ENCODE measurements at places on chromosomes 7 and 10.

GRCh38 chr10:99123851-99124250 is 111.8 kb downstream of the HPSE2 start:
- H3K27me3 ChIP-seq, result no peaks in the 10 kb centered on the region
- H3K36me3 ChIP-seq, result no peaks in the 10 kb centered on the region
- no peak overlapping the region for H3K27ac ChIP-seq
- no peak overlapping the region for H3K4me3 ChIP-seq
- no peaks in the 10 kb centered on the region for H3K4me1 ChIP-seq
- no peak for DNase-seq

- H3K36me3 ChIP-seq, result no peaks in the 10 kb centered on the region
- peaks cover 4% of the 10 kb centered on the region for H3K4me1 ChIP-seq
- no peak overlapping the region for H3K4me3 ChIP-seq
- no peak overlapping the region for H3K27ac ChIP-seq
- DNase-seq, result no peak
These were observed 106.3 kb downstream of the SLIT1 start for GRCh38 chr10:97079448-97079847.

GRCh38 chr7:30563326-30563942 is 31.2 kb upstream of the GARS1 start:
- DNase-seq, result no peak
- H3K36me3 ChIP-seq, result no peaks in the 10 kb centered on the region
- no peak overlapping the region for H3K4me3 ChIP-seq
- peaks cover 4% of the 10 kb centered on the region for H3K4me1 ChIP-seq

DNA sequence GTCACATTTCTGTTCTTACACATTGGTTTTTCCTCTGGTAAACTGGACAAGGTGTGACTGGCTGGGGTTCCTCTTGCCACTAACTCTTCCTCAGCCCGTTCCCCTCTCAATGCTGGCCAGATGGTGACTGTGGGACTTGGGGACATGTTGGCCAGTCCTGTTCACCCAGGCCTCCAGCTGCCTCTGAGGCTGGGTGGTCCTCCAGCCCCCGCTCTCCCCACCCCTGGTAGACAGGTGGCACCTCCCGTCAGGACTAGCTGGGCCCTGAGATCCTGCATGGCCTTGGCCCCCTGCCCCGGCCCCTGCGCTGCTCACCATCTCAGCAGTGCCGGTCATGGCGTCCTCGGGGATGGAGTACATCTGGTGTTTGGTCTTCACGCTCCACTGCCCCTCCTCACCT is 10.8 kb upstream of the MYL7 start:
- no peaks in the 10 kb centered on the region for H3K36me3 ChIP-seq
- H3K4me3 ChIP-seq, result no peak overlapping the region
- H3K27ac ChIP-seq, result no peak overlapping the region
- H3K27me3 ChIP-seq, result no peaks in the 10 kb centered on the region
- no peaks in the 10 kb centered on the region for H3K4me1 ChIP-seq

DNA sequence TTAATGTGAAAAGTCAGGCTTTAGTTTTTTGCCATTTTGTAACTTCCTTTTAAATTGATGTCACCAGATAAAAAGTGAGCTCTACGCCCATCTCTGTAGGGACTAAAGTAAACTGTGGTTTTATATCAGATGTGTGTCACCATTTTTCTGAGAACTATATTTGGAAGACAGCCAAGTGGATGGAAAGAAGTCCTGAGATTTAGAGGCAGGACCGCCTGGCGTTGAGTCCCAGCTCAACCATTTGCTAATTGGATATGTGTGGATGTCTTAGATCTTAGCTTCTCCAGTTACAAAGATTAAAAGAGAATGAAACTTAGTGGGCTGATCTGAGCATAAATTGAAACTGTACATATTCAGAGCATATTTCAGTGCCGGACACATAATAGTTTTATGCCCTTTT is 691.6 kb upstream of the CELF2 start:
- no peak for DNase-seq
- H3K27me3 ChIP-seq, result no peaks in the 10 kb centered on the region
- H3K4me3 ChIP-seq, result no peak overlapping the region
- H3K36me3 ChIP-seq, result no peaks in the 10 kb centered on the region
- H3K4me1 ChIP-seq, result no peaks in the 10 kb centered on the region
- no peak overlapping the region for H3K27ac ChIP-seq

GRCh38 chr7:48466713-48467112 is 295.5 kb downstream of the ABCA13 start:
- H3K4me1 ChIP-seq, result no peaks in the 10 kb centered on the region
- H3K4me3 ChIP-seq, result no peak overlapping the region
- DNase-seq, result peak; percentile 48
- no peaks in the 10 kb centered on the region for H3K36me3 ChIP-seq
- no peak overlapping the region for H3K27ac ChIP-seq

DNA sequence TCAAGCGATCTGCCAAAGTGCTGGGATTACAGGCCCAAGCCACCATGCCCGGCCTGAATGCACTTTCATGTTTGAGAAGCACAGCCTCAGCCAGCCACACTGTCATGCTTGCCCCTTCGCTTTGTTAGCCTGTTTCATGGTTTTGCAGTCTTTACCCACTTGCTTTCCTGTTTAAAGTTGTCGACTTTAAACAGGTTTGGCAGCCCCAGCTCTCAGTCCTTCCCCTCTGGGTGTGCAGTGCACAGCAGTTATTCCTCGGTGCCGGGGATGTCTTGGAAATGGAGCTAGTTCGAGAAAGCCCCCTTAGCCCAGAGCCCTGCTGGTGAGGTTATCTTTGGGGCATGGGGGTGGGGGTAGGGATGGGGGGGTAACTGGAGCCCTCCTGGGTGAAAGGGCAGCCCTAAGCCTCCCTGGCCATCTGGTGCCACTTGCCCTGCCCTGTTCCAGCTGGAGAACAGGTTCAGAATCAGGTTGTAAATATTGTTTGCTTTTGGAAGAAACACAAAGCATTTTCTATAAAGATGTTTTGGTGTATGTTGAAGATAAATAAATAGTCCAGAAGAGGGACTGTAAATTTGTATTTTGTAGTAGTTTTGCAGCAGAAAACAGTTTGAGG is 14.8 kb downstream of the TSPAN14 start:
- H3K27ac ChIP-seq, result no peak overlapping the region
- H3K4me3 ChIP-seq, result no peak overlapping the region
- no peak for DNase-seq
- H3K27me3 ChIP-seq, result no peaks in the 10 kb centered on the region
- peaks cover 44% of the 10 kb centered on the region for H3K4me1 ChIP-seq

DNA sequence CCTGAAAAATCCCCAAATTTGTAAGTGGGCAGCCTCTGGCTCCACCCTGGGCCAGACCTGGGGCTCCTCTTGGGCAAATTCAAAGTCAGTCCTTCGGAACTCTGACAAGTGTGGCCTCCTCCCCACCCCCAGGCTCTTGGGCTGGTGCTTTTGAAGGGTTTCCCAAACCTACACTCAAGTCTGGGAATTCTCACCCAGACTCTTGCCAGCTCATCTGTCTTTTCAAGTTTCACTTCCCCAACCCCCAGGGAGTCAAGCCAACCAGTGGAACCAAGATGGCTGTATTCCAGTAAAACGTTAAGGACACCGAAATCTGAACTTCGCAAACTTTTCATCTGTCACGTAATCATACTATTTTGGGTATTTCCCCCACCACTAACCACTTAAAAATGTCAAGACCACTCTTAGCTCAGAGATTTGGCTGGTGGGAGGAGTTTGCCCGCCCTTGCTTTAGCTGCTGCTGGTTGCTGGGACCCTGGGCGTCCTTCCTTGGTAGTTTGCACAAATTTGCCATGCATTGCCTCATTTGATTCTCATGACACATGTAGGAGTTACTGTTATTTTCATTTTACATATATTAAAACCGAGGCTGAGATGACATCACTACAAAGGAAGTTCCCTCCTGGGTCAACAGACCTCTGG is 1.7 kb upstream of the MYO1G start:
- H3K4me3 ChIP-seq, result no peak overlapping the region
- H3K36me3 ChIP-seq, result peaks cover 27% of the 10 kb centered on the region
- no peaks in the 10 kb centered on the region for H3K4me1 ChIP-seq
- H3K27ac ChIP-seq, result no peak overlapping the region

GRCh38 chr10:57890691-57891090 is 377.0 kb downstream of the IPMK start:
- H3K4me3 ChIP-seq, result no peak overlapping the region
- H3K27ac ChIP-seq, result no peak overlapping the region
- H3K4me1 ChIP-seq, result no peaks in the 10 kb centered on the region
- DNase-seq, result no peak

GRCh38 chr7:112361154-112361553 is 89.1 kb upstream of the IFRD1 start:
- DNase-seq, result no peak
- no peak overlapping the region for H3K4me3 ChIP-seq
- no peak overlapping the region for H3K27ac ChIP-seq
- no peaks in the 10 kb centered on the region for H3K36me3 ChIP-seq

DNA sequence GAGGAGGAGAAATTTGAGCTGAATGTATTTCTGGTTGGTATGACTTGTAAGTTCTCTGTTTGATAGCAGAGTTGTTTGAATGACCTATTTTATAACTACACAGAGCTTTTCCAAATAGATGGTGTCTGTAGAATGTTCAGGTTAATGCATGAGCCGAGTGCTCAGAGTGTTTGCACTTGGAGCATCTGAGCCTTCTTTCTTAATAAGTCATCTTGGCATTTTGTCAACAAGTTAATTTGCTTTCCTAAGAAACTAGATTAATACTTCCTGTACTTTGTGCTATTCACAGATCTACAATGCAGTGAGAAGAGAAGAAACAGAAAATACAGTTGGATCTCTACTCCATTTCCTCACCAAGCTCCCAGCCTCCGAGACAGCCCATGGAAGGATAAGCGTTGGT is 138.2 kb downstream of the PLCE1 start:
- DNase-seq, result no peak
- H3K4me1 ChIP-seq, result no peaks in the 10 kb centered on the region
- H3K36me3 ChIP-seq, result no peaks in the 10 kb centered on the region
- no peaks in the 10 kb centered on the region for H3K27me3 ChIP-seq
- H3K4me3 ChIP-seq, result no peak overlapping the region

DNA sequence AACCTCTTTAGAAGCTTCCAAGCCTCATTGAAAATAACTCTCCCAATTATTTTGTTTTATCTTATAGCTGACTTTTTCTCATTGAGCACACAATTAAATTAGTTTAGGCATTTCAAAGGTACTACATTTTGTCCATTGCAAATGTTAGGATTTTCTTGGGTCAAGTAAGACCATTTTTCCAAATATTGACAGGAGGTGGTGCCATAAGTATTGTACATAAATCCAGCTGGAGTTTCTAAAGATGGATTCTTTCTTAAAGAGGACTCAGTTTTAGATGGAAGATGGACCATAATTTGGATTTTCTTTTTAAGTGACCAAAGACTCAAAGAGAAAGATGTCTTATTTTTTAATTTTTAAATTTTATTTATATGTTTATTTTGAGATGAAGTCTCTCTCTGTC is 12.3 kb upstream of the OPN4 start:
- H3K36me3 ChIP-seq, result no peaks in the 10 kb centered on the region
- no peak for DNase-seq
- no peaks in the 10 kb centered on the region for H3K4me1 ChIP-seq
- no peaks in the 10 kb centered on the region for H3K27me3 ChIP-seq
- no peak overlapping the region for H3K4me3 ChIP-seq
- H3K27ac ChIP-seq, result no peak overlapping the region

DNA sequence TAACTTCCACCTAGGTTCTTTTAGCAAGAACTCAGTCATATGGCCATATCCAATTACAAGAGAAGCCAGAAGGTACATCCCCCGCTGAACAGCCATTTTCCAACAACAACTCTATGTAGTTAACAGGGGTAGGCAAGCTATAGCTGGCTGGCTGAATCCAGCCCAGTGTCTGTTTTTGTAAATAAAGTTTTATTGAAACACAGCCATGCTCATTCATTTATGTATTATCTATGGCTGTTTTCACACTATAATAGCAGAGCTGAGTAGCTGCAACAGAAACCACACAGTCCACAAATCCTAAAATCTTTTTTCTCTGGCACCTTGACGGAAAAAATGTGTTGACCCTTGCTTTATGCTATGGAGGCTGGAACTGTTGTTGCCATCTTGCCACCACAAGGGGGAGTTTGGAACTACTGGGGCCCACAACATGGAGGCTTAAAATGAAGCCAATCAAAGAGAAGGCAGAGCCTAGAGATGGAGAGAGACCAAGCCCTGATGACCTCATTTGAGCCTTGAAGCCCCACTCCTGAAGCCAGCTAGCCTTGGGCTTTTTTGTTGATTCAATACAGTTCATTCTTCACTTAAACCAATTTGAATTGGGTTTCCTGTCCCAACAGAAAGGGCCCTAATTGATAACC is 33.3 kb upstream of the XPNPEP1 start:
- H3K4me1 ChIP-seq, result peaks cover 6% of the 10 kb centered on the region
- no peak for DNase-seq
- H3K27me3 ChIP-seq, result no peaks in the 10 kb centered on the region
- H3K4me3 ChIP-seq, result no peak overlapping the region
- H3K36me3 ChIP-seq, result no peaks in the 10 kb centered on the region

DNA sequence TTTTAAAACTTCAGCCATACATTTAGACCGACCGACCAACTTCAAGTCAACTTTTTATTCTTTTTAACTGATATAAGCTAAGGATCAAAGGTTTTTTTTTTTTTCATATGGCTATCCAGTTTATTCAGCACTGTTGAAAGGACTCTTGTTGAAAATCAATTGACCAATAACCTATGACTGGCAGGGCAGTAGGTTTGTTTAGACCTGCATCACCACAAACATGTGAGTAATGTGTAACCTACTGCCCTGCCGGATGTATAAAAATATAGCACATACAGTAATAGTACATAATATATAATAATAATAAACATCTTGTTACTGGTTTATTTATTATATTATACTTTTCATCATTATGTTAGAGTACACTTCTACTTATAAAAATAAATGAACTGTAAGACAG is 434.6 kb upstream of the SEMA3A start:
- H3K4me3 ChIP-seq, result no peak overlapping the region
- no peak for DNase-seq
- no peaks in the 10 kb centered on the region for H3K36me3 ChIP-seq
- H3K27ac ChIP-seq, result no peak overlapping the region

GRCh38 chr7:28793381-28794085 is 164.6 kb downstream of the TRIL start:
- no peaks in the 10 kb centered on the region for H3K36me3 ChIP-seq
- DNase-seq, result no peak
- no peak overlapping the region for H3K4me3 ChIP-seq

GRCh38 chr10:24971374-24971773 is 19.0 kb upstream of the PRTFDC1 start:
- H3K27me3 ChIP-seq, result no peaks in the 10 kb centered on the region
- H3K27ac ChIP-seq, result no peak overlapping the region
- DNase-seq, result no peak
- no peaks in the 10 kb centered on the region for H3K4me1 ChIP-seq
- no peak overlapping the region for H3K4me3 ChIP-seq
- H3K36me3 ChIP-seq, result no peaks in the 10 kb centered on the region

DNA sequence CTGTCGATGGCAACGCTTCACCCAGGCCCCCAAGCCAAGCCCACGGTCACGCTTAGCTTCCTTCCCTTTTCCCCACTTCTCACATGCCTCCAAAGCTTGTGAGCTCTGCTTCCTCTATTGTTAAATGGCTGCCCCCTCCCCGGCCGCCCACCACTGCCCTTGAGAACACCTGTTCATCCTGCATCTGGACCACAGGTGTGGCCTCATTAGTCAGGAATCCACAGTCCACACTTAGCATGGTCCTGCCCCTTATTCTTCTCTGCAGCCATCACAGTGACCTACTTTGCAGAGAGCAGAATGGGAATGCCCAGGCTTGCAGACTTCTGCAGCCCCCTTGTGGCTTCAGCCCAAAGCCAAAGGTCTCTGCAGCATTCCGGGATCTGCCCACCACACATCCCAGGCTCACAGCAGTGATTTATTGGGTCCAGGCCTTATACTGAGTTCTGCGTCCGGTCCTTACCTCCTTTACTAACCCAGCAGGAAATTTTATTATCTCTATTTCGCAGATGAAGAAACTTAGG is 66.9 kb downstream of the PTPRE start:
- H3K36me3 ChIP-seq, result no peaks in the 10 kb centered on the region
- peaks cover 4% of the 10 kb centered on the region for H3K27me3 ChIP-seq
- no peak overlapping the region for H3K4me3 ChIP-seq
- no peak for DNase-seq
- H3K4me1 ChIP-seq, result peaks cover 5% of the 10 kb centered on the region

All from neuronal stem cell (in vitro differentiated cells).